ENCODE measurements at places on chromosomes 3 and 15. TPM values are rescaled to one million over a fixed set of nuclear protein-coding genes. Genes with fewer than 3 reads are reported as not detected.

- DNase-seq, result no peak
Observed at GRCh38 chr3:161915418-161915750, 418.8 kb downstream of the OTOL1 start.

DNA sequence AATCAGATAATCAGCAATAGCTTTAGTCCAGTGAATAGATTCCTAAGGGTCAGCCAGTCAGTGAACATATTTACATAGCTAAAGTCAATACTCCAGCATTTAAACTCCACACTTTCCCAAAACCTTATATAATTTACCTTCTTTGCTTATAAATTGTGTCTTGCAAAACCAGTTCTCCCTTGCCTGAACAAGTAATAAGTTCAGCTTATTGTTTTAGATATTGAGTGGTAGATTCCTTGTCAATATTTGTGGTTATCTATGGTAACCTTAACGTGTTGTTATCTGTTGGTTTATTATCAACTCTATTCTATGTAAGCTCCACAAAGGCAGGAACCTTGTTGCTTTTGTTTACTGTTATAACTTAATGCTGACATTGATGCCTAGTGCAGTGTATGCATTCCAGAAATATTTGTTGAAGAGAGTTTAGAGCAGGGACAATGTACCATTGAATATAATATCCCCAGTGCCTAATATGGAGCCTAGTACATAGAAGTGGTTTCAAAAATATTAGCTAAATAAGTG is 24.0 kb downstream of the PLSCR5 start:
- DNase-seq, result no peak

DNA sequence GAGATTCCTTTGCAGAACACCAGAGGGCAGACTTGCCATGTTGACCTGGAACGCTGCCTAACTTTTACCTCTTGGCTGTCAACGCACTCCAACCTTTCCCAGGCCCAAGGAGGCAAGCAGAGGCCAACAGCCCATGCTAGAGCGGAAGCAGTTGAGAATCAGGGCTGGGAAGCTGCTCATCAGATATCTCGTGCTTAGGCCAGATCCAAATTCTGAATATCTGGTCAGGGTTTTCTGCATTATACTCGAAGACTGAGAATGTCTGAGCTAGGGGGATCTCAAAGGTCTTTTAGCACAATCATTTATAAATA is 2.5 kb downstream of the XIRP1 start:
- DNase-seq, result peak; percentile 64

DNA sequence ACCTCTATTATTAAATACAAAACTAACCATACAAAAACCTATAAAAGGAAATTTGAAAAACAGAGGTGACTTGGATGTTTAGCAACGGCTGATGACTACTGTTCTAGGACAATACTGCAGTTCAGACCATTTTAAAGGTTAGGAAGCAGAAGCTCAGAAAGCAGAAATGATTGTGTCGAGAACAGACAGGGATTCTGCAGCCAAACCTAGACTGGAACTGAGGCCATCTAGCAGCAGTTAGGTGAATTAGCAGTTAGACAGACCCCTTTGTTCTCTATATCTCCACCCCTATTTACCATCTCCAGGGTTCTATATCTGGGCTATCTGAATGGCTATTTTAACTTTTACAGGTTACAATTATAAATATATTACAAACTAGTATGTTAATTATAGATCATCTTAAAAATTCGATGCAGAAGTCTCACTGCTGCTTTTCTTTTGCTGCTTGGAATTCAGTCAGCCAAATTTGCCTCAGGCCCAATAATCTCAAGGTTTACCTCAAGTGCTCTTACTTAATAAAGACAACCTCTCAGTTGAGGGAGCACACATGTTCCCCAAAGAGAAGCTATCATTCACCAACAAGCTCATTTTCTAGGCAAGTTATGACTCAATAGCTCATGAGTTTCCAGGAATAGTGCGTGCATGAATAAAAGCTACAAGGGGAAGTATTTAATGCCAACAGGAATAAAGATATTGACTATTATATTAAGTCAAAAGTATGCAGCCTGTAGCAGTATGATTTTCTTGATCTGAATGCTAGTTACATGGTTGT is 9.3 kb upstream of the IL1RAP start:
- DNase-seq, result peak; percentile 27

GRCh38 chr3:185030951-185031350 is 121.9 kb downstream of the C3orf70 start:
- DNase-seq, result no peak

GRCh38 chr15:92954002-92954401 is 53.9 kb downstream of the CHD2 start:
- no peak for DNase-seq

DNA sequence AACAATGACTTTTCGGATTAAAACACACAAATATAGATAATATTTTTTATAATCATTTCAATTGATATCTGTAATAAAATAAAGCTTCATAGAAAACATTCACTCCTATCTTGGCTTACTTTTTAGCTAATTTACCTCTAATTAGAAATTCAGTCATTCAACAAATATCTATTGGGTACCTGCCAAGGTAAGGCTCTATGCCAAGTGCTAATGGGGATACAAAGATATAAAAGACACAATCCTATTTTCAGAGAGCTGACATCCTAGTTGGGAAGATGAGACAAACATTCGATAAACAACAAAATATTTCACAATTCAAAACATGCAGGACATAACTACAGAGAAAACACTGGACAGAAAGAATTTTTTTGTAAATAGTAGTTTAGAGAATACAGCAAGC is 63.3 kb downstream of the ULK4 start:
- DNase-seq, result no peak

- DNase-seq, result no peak
Observed at GRCh38 chr15:51579012-51579411, 43.6 kb downstream of the DMXL2 start.

GRCh38 chr15:63076714-63077046 is 34.1 kb downstream of the TPM1 start:
- no peak for DNase-seq

GRCh38 chr15:41990691-41991090 is 18.3 kb upstream of the EHD4 start:
- DNase-seq, result no peak

GRCh38 chr3:62134061-62134496 is 239.3 kb downstream of the FEZF2 start:
- DNase-seq, result peak; percentile 8

- DNase-seq, result no peak
Observed at GRCh38 chr15:68801572-68802148, 19.0 kb downstream of the ANP32A start.

DNA sequence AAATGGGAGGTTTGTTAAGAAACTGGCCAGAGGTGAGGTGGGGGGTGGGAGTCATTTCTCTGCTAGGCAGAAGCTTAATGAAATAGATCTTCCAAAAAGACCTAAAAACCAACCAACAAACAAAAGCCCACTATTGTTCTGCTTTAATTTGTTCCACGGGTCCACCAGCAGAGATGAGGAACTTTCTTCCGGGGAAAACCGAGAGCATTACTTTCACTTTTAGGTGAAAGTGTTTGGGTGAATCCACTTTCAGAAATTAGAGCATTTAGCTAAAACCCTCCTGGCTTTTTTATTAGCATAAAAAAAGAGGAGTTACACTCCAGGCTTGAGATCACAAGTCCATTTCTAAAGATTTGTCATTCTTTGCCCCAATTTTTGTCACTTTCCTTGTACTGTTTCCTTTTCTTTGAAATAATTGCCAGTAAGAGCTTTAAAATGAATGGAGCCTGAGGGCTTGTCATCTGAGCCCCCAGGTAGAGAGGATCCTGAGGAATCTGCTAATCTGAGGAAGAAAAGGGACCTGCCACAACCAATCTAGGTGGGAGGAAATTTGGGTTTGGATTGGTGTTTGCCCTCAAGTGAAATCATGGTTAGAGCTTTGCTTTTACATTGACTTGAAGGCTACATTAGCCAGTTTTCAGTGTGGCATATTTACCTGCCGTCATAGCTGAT is 667.6 kb downstream of the NAALADL2 start:
- peak; percentile 2 for DNase-seq

Gene FOXL2
- 0.07 TPM for polyA plus RNA-seq

Gene ARGFX
- not detected for polyA plus RNA-seq

Gene DUOX2
- not detected for polyA plus RNA-seq

Gene GOLGA6B
- not detected for polyA plus RNA-seq

All from IMR-90 (cell line).